Stimulated activated CD4-positive, alpha-beta T cell treated with anti-CD3 and anti-CD28 coated beads, Interleukin-12 subunit alpha, Interleukin-12 subunit beta, amount 100 ng/mL, for 4 hours (primary cell): ENCODE measurements at places on chromosomes 16 and 17.

GRCh38 chr16:84663433-84664101 is 15.3 kb downstream of the KLHL36 start:
- DNase-seq = no peak

- no peak for DNase-seq
Observed at GRCh38 chr16:46690281-46691178, 1.1 kb downstream of the ORC6 start.

GRCh38 chr16:2008009-2008526 is 1.6 kb downstream of the ZNF598 start:
- no peak for DNase-seq

DNA sequence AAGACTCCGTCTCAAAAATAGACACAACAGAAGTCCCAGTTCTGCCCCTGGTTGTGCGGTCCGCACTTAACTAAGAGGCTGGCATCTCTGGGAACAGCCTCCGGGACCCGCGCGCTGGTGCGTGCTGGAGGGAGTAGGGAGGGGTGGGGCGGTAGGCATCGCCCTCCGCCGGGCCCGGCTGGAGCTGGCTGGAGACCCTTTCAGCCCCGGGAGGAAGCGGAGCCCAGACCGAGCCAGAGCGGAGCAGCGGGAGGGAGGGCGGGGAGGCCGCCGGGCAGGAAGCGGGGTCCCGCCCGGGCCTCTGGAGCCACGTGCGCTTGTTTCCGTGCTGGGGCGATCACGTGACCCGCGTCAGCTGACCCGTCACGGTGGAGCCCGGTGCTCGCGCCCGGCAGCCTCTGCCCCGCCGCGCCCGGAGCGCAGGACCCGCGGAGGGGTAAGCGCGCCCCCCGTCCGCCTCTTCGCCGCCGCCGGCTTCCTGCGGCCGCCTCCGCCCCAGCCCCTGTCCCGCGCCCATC is at the start of gene WDR81:
Gene WDR81, plus strand, starts transcription at position 354 of the 518 bp plus-strand sequence. CDS start 256 bp downstream, outside the sequence.
- peak; percentile 85 for DNase-seq

GRCh38 chr16:68643847-68644246 is 1.3 kb upstream of the CDH3 start:
- no peak for DNase-seq
